ENCODE measurements at places on chromosomes 1 and 21.

- DNase-seq, result no peak
Observed at GRCh38 chr1:53265581-53265980, 27.3 kb upstream of the MAGOH start.

- DNase-seq, result no peak
Observed at GRCh38 chr1:51313268-51313852, 17.0 kb downstream of the TTC39A start.

- no peak for DNase-seq
Observed at GRCh38 chr1:180994262-180994661, 28.4 kb downstream of the STX6 start.

GRCh38 chr1:9200441-9200840 is 34.1 kb upstream of the H6PD start:
- no peak for DNase-seq

GRCh38 chr1:86381223-86381622 is 14.9 kb downstream of the ODF2L start:
- no peak for DNase-seq

DNA sequence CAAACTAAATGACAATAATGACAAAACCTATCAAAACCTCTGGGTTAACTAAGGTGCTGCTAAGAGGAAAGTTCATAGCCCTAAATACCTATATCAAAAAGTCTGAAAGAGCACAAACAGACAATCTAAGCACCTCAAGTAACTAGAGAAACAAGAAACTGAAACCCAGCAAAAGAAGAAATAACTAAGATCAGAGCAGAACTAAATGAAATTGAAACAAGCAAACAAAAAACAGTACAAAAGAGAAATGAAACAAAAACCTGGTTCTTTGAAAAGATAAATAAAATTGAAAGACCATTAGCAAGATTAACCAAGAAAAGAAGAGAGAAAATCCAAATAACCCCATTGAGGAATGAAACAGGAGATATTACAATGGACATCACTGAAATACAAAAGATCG is 44.8 kb upstream of the KIAA0040 start:
- DNase-seq, result no peak

DNA sequence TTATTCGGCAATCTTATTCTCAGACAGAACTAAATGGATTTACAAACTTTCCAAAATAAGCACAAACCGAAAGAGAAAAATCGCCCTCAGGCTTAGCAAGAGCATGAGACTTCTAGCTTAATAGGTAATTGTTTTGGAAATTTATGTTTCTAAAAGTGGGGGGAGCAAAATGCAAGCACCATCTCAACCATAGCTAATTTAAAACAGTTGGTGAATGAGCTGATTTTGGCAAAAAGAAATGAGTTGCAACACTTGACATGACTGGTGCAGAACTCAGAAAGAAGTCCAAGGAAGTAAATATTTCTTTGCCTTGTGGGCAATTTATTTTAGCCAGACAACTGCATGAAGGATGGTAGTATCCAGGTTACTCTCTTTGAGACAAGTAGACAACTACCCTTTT is 71.5 kb upstream of the PTGFR start:
- no peak for DNase-seq

GRCh38 chr1:3993619-3994375 is 93.7 kb upstream of the C1orf174 start:
- DNase-seq, result no peak

- no peak for DNase-seq
Observed at GRCh38 chr1:169727307-169727706, 6.6 kb downstream of the SELE start.

DNA sequence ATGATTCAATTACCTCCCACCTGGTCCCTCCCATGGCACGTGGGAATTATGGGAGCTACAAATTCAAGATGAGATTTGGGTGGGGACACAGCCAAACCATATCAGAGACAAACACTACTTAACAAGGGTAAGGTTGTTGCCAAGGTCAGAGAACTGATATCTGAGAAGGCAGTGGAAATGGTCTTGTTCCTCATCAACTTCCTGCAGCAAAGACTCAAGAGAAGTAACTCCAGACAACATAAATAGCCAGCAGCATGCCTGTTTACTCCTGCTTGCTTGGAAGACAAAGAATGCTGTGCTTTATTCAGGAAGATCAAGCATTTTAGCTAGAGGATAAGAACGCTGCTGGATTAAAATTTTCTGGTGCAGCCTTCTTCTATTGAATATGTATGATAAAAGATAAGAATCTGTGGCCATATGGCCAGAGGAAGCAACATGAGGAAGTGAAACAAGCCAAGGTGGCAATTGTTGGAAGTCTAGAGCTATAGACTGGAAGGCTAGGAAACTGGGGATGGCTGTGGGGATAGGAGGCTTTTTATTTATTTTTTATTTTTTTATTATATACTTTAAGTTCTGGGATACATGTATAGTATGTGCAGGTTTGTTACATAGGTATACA is 36.4 kb downstream of the DDAH1 start:
- DNase-seq, result no peak

DNA sequence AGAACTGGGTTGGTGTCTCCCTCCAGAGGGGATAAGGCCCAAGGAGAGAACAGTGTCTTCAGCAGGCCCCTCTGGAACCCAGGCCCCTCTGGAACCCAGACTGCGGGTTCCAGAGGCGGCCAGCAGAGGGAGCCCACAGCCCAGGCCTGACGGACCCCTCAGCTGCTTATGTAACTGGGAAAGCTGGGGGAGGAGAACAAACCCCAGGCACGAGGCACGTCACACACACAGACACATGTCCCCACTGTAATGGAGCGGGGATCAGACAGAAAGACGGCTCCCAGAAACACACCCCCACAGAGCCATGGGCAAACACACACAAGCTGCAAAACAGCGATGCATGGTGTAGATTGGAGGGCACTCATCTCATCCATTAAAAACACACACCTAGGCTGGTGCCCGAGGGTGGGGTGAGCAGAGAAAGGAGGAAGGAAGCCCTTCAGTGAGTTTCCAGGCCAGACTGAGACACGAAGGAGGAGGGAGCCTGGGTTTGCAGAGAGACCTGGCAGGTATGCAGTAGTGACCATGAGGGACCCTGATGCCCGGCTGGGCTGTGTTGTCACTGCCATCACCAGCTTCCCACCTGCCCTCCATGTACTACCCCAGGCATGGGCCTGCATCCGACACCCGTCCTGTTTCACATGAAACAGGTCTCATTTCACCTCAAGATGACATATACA is 2.8 kb upstream of the IGSF8 start:
- DNase-seq, result peak; percentile 52

GRCh38 chr21:33383056-33383888 is 19.9 kb upstream of the IFNGR2 start:
- DNase-seq, result peak; percentile 53

DNA sequence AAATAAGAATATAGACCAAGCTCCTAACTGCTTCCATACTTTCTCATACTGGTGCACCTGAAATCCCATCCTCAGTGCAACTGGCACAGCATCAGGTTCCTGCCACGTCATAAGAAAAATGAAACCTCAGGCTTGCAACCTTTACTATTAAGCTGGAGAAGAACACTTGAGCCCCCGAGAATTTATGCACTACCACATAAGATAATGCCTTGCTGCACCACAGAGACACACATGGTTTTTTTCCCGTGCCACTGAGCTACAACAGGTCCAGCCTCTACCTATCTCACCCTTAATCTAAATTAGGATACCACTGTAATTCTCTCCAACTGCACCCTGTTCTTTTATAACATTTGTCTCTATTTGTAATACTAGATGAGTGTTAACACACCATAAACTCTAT is 174.5 kb downstream of the DENND1B start:
- no peak for DNase-seq

- DNase-seq, result no peak
Observed at GRCh38 chr1:198633675-198634121, 5.1 kb upstream of the PTPRC start.

DNA sequence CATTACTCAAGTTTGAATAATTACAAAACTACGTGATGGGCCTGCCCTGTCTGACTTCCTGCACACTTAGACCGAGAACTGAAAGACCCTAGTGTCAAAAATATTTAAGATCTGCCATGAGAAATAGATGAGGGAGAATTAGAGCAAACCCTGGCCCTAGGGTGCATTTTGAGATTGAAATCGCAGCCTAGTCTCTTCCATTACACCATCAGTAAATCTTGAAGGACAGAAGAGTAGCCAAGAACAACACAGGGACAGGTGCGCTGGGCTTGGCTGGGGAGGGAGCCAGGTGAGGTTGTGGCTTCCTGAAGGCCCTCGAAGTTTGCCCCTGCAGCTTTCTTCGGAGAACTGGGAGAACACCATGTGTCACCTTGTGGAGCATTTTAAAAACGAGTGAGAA is 36.7 kb upstream of the KIF26B start:
- no peak for DNase-seq

GRCh38 chr1:22184892-22185612 is 42.2 kb upstream of the WNT4 start:
- DNase-seq, result no peak

GRCh38 chr1:235060607-235061470 is 67.8 kb downstream of the TOMM20 start:
- no peak for DNase-seq

DNA sequence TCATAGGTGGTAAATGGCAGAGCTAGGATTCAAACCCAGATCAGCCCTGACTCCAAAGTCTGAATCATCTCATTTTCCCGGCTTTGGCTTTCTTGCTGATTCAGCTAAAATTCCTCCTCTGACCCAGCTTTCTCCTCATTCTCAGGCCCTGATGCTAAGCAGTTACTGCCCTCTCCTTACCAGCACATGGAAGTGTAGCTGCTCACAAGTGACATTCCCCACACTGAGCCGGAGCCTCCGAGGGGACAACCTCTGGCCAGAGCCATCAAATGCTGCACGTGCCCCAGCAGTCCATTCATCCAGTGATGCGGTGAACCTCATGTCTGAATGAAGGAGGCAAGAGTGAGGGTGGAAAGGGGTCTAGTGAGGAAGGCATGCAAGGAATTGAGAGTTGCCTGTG is 11.1 kb downstream of the ITGA10 start:
- DNase-seq, result no peak

GRCh38 chr1:198656500-198656932 is 17.7 kb downstream of the PTPRC start:
- DNase-seq, result peak; percentile 78

DNA sequence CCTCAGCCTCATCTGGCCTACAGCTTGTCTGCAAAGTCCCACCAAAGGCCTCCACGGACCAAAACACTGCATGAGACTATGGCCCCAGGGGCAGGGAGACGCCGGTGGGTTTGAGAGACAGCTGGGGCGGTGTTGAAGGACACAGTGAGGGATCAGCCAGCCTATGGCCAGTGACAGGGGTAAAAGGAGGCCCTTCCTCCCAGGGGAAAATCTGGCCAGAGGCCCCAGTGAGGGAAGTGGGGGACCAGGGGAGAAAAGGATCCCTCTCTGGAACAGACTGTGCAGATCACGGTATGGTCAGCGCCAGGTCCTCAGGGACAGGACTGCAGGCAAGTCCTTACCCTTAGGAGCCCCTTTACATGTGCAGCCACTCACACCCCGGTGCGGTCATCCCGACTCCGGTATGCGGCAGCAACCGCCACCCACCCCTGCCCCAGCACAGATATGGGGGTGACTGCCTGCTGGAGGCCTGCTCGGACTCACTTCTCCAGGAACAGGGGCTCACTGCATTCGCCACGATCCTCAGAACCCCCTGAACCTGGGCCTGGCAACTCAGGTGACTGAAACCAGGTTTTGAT is 1.3 kb downstream of the CERS2 start:
- DNase-seq, result no peak

DNA sequence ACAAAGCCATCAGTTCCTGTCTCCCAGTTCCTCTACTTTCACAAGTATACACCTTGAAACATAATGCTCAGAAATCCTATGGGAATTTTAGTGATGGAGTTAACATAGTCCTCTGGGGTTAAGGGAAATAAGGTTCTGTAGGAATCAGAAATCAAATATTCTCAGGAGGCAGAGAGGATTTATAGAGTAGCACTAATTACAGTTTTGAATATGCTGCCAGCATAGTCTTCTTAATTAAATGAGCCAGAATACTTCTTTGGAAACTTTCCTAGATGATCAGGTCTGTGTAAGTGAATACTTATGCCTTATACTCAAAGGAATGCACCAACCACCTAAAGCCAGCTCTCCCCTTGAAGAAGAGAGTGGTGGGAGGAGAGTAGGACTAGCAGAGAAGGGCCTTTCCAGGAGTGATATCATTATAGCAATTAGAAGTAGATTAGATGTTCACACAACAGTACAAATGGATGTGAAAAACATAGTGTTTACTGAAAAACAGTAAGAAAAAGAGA is 31.4 kb upstream of the DIRAS3 start:
- DNase-seq, result no peak

DNA sequence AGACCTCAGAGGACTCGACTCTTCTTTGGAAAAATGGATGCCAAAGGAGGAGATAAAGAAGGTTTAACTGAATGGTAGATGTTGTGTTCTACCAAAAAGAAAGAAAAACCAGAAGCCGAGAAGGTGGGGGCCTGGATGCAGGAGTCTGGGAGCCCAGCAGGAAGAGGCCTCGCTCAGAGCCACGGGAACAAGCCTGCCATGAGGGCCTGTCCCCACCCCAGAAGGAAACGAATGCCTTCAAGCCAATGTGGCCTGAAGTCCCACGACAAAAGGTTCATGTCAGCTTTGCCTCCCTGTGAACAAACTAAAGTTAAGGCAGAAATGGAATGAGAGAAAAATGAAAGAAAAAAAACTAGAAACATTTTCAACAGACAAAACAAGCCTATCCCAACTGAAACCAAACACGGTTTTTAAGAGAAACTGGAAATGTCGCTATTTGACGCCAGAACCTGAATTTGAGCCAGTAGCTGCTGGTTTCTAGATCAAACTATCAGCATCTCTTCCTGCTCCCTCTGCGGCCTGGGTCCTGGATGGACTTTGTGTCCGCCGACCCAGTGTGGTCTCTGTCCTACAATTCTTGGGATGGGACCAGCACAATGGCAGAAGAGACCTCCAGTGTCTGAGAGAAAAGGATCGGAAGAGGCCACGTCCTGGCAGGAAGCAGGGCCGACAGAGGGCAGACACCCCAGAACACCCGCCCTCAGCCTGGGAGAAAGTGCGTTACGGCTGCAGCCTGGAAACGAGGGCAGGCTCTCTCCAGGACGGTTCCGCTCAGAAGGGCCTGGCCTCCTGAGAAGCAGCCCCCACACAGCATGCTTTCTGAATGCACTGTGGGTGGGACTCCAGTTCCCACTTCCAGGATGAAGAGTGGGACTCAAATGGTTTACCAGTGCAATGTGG is 35.2 kb downstream of the SLC45A1 start:
- no peak for DNase-seq

DNA sequence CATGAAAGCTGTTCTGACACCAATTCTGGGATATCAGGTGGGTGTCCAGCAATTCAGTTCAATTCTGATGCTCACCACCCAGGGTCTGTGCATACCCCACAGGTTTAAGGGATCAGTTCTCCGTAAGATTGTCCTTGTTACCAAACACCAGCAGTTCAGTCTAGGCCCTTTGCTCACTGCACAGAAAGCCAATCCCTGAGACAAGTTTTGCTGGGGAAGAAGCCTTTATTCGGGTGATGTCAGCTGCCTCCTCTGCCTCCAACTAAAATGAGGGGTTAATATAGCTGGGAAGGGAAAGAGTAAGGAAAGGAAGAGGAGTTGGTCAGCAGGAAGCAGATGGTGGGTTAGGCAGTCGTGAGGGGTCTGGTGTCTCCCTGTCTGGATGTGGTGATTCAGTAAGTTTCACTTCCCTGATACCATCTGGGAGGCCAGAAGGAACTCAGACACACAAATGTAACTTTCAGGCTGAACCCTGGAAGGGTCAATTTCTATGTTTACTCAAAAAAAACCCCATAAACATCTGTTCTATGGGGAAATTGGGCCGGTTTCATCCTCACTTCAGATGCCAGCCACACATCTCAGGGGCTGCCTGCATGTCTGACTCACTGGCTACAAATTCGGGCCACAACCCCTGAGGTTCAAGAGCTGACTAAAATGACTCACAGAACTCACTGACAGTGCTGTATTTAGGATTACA is 83.3 kb upstream of the PGBD5 start:
- DNase-seq, result no peak
